Ureter (tissue), 1 donor: ENCODE measurements at places on chromosomes 11 and 22.

DNA sequence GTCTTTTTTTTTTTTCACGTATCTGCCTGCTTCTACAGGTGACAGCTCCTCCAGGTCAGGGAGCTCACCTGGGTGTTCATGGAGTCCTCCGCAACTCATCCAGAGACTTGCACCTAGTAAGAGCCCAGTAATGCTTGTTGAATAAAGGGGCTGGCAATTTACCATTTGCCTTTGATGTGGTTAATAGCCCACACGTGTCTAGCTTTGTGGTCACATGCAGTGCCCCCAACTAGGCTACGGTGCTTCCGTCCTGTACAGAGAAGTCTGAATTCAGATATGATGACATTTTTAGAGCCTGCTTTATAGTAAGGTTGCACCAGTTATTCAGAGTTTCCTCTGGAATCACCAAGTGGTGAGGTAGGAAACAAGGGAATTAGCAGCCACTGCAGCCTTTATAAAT lies 199.4 kb upstream of the MTMR2 start:
- DNase-seq, result no peak

DNA sequence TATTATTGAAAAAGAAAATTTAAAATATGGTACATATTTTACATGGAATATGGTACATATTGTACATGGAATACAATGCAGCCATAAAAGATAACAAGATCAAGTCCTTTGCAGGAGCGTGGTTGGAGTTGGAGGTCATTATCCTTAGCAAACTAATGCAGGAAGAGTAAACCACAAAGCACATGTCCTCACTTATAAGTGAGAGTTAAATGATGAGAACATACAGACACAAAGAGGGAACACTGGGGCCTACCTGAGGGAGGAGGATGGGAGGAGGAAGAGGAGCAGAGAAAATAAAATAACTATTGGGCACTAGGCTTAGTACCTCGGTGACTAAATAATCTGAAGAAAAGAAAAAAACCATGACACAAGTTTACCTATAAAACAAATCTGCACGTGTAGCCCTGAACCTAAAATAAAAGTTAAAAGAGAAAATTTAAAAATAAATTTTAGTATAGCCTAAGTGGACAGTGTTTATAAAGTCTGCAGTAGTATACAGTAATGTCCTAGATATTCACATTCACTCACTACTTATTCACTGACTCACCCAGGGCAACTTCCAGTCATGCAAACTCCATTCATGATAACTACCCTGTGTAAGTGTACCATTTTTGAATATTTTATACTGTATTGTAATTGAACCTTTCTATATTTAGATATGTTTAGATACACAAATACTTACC lies 204.4 kb downstream of the FAM76B start:
- no peak for DNase-seq

DNA sequence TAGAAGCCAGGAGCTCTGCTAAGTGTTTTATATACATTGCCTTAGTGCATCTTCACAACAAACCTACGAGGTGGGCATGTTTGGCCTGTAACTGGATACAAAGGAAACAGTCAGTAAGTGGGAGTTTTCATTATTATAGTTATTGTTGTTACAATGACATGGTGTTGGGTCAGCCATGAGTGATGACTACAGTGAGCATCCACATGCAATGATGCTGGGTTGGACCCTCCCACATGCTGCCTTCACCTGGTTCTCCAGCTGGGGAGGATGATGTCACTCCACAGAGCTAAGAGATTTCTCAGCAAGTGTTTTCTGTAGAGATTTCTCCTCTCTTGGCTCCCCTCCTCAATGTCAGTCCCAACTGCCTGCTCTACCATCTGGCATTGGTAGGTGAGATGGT lies 59.3 kb downstream of the EHF start:
- no peak for DNase-seq

- DNase-seq, result no peak
Observed at GRCh38 chr22:44994399-44995104, 15.3 kb downstream of the PHF21B start.

DNA sequence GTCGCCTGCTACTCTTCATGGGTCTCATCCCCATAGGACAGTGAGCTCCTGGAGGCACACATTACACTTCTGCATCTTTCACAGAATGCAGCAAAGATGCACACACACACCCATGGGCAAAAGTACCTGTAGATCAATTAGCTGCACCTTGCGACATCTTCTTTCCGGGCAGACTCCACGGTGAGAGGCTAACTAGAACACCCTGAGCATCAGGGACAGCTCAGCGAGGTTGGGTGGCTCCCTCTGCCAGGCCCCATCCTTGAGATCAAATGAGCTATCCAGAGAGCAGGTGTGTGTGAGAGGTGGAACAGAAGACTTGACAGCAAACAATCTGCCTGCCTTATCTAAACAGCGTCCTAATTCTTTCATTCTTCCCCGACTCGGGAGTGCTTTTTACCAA lies 96.1 kb upstream of the BID start:
- DNase-seq, result no peak

DNA sequence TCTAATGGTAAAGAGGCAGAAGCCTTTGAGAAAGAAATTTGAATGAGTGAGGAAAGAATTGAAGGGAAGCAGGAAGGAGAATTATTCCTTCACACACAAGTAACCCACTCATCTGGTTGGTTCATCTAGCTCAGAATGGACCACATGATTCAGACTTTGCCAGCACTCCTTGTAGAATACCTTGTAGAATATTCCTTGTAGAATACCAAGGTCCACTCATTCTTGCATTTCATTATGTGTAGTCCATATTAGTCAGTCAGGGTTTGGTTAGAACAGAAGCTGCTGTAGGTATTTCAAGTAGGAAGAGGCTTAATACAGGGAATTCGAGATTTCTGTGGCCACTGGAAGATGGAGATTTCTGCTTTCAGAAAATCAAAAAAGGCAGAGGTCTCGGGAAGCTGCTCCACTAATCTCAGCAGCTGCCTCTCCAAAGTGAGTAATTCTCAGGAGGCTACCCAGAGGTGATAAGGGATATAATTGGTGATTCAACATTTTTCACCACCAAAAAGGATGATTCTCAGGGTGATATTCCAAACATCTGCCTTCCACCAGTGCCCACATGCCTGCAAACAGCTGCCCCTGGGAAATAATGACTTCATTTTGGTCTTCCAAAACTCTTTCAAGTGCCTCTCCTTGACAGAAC lies 329.1 kb downstream of the TMEM135 start:
- DNase-seq, result no peak

DNA sequence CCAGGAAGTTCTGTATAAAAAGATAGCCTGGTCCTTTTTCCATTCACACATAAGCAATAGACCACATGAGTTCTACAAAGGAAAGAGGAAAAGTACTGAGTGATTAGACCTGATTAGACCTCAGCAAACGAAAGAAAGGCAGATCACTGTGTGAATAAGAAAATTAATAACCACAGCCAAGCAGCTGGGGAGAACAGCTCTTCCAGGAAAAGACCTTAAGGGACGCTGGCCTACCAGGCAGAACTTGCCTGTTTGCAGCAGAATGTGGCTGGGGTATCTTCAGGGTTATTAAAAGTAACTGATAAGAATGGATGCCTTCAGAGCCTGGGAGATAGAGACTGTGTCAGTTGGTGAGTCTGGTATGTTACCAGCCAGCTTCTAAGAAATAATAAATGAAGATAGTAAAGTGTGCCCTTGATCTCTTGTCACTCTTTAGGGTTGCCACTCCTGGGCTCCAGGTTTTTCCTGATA lies 172.9 kb downstream of the DBX1 start:
- DNase-seq, result no peak

GRCh38 chr11:108009497-108010370 lies 1.0 kb downstream of the CUL5 start:
- no peak for DNase-seq

DNA sequence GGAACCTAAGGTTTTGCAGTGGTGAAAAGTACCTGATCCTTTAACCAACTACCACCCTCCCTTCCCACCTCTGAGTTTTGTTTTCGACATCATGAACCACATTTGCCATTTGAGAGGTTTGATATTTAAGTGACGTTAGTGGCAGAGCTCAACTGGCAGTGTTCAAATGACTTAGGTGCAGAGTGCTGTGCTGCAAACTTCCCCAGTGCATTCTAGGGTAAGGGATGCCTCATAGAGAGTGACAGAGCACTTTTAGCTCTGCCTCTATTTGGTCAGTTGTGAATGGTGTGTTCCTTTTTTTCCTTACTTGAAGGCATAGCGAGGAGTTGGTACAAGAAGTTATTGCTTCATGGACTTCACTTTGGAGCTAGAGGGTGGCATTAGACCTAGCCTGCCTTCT lies 9.4 kb downstream of the BMAL1 start:
- no peak for DNase-seq

DNA sequence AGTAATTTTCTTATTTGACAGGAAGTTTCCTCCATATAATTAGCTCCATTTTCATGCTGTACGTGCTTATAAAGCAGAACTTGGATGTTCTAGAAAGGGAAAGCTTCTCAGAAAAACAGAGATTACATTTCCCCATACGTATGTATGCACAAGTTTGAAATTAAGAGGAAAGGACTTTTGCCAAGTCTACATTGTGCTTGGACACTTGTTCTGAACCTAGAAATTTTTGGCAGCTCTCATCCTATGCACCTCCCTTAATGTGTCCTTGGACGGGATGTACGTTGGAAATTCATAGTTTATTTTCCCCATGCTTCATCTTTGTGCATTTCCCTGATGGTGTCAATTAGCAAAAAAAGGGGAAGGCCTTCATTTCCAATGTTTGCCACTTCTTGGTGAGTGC lies 322.7 kb downstream of the BLID start:
- no peak for DNase-seq

GRCh38 chr11:18091731-18092130 lies 14.2 kb downstream of the SAAL1 start:
- no peak for DNase-seq

- DNase-seq, result no peak
Observed at GRCh38 chr22:26246552-26246951, 77.3 kb downstream of the SEZ6L start.

GRCh38 chr11:94002226-94002625 lies 18.9 kb upstream of the HEPHL1 start:
- DNase-seq, result no peak

GRCh38 chr11:82750643-82751139 lies 17.0 kb upstream of the FAM181B start:
- no peak for DNase-seq

GRCh38 chr22:20867179-20868024 lies 8.6 kb downstream of the SNAP29 start:
- no peak for DNase-seq

DNA sequence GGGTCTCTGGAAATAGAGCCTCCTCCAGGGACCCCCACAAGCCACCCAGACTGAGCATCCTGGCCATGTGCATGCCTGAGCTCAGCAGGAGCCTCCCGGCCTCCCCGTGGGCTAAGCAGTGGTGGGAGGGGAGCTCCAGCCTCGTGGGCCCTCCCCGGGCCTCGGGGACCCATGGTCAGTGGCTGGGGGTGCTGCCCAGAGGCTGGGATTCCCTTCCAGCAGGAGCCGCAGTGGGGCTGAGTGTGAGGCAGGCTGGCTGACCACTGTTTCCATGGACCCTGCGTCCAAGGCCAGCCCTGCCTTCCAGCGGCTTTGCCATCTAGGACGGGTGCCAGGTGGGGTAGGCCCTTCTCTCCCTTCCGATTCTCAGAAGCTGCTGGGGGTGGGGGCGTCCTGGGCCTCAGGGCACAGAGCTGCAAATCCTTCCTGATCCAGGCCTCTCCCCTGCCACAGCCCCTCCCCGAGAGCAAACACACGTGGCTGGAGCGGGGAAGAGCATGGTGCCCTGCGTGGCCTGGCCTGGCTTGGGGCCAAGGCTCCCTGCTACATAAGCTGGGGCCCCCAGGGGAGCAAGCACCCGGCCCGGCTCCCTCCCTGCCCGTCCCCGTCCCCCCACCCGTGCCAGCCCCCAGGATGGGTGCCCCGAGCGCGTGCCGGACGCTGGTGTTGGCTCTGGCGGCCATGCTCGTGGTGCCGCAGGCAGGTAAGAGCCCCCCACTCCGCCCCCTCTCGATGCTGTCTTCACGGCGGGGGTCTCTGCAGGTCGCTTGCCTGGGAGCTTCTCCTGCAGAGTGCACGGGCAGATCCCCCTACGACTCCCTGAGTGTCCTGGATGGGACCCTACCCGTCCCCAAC lies at the start of gene MUC5B:
Gene MUC5B, plus strand, starts transcription at position 576 of the 855 bp plus-strand sequence. Its CDS starts 58 bp downstream, at position 634.
- no peak for DNase-seq

DNA sequence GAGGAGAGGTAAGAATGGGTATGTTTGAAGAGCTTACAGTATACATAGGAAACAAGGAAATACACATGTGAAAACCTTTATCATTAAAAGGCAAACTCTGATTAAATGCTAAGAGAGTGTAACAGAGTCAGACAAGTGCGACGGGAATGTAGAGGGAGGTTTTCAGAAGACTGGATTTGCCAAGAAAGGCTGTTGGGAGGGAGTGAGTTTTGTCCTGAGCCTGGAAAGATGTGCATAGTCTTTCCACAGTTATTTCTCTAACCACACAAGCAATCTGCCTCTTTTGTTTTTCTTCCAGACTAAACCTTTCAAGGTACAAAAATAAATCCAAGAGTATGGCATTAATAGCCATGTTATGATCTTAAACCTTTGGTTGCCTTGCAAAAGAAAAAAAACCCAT lies 170.9 kb downstream of the KIRREL3 start:
- no peak for DNase-seq

- DNase-seq, result no peak
Observed at GRCh38 chr11:68584097-68584496, 100.2 kb upstream of the GAL start.

DNA sequence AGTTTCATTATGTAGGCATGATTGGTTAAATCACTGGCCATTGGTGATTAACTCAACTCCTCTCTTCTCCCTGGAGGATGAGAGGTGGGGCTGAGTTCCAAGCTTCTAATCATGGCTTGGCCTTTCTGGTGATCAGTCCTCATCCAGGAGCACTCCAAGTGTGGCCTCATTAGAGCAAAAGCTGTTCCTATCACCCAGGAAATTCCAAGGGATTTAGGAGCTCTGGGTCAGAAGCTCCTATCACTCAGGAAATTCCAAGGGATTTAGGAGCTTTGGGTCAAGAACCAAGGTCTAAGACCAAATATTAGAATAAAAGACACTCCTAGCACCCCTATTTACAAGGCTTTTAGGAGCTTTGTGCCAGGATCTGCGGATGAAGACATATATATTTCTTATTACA lies 168.0 kb upstream of the BDNF start:
- DNase-seq, result no peak

- no peak for DNase-seq
Observed at GRCh38 chr22:24086310-24086709, 75.2 kb downstream of the CABIN1 start.

DNA sequence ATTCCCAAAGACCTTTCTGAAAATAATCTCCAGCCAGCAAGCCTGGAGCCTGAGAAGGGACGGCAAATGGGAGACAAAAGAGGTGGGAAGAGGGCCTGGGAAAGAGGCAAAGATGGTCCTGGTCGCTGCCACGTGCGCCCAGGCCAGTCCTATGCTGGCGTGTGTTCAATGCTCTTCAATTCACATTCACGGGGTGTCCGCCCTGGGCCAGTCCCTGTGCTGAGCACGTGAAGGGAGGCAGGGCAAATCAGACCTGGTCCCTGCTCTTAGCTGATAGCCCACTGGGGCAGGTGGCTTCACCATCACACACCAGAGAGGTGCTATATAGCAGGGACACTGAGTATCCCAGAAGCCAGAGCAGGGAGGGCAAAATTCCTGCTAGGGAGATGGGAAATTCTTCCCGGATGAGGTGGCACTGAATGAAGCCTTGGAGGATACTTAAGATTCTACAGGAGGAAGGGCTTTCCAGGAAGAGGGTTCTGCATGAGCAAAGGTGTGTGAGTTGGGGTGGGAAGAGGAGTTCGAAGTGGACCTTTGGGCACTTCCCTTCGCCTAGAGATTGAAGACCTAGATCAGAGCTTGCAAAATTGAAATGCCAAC lies 148.2 kb downstream of the CHST1 start:
- no peak for DNase-seq
